ENCODE measurements at places on chromosomes 16 and 17. TPM values are rescaled to one million over a fixed set of nuclear protein-coding genes. Genes with fewer than 3 reads are reported as not detected.

The CCL4L2 gene
- 5.2 TPM for total RNA-seq

- H3K4me3 ChIP-seq = no peak overlapping the region
- H3K27me3 ChIP-seq = no peaks in the 10 kb centered on the region
- no peak overlapping the region for H3K27ac ChIP-seq
- peaks cover 8% of the 10 kb centered on the region for H3K4me1 ChIP-seq
- no peaks in the 10 kb centered on the region for H3K36me3 ChIP-seq
Measured at GRCh38 chr16:65545413-65545956, 423.6 kb upstream of the CDH11 start.

DNA sequence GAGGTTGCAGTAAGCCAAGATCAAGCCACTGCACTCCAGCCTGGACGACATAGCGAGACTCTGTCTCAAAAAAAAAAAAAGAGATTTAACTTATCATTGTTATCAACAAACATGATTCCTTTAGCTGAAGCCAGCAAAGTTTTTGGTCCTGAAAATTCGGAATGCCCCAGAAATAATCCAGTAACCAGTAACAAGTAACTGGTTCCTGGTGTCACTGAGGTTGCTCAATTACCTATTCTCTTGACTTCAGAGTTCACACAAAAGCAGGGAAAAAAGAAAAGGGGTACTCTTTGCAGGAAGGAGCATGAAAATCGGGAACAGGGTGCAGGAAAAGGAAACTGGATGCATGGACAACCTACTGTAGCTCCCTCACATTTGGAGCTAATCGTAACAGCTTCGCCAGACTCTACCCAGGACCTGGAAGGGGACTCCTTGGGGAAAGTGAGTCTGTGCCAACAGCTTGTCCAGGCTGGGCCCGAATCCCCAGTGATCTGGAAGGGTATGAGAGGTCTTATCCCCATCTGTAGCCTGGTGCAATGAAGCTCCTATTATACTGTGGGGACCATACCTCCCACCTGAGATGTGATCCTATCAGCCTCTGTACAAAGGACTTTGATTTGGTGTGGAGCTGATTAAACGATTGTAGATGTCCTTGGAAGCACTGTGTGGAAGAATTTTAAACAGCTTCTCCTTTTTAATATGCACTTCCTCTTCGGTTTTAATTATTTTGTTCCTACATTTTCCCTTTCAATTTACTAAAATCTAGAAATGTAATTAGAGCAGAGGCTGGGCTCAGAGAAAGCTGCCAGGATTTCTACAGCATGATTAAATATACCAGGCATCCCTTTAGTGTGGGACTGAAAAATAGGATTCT, 3.4 kb upstream of the SPOP start:
- DNase-seq = no peak
- H3K27me3 ChIP-seq = no peaks in the 10 kb centered on the region
- H3K36me3 ChIP-seq = no peaks in the 10 kb centered on the region
- H3K4me3 ChIP-seq = no peak overlapping the region
- peaks cover 8% of the 10 kb centered on the region for H3K4me1 ChIP-seq

The ACBD4 gene
- 18.9 TPM for total RNA-seq

- H3K4me3 ChIP-seq = no peak overlapping the region
- no peak for DNase-seq
- no peaks in the 10 kb centered on the region for H3K27me3 ChIP-seq
- H3K27ac ChIP-seq = no peak overlapping the region
- H3K36me3 ChIP-seq = no peaks in the 10 kb centered on the region
Measured at GRCh38 chr17:36861531-36861930, 75.7 kb upstream of the LHX1 start.

The ITGA2B gene
- total RNA-seq = 2.0 TPM

GRCh38 chr17:55386796-55387332, 34.8 kb downstream of the MMD start:
- no peak for DNase-seq
- H3K4me1 ChIP-seq = no peaks in the 10 kb centered on the region
- no peaks in the 10 kb centered on the region for H3K27me3 ChIP-seq
- H3K4me3 ChIP-seq = no peak overlapping the region
- H3K36me3 ChIP-seq = no peaks in the 10 kb centered on the region

GRCh38 chr17:2386400-2387085, 14.3 kb downstream of the MNT start:
- H3K4me3 ChIP-seq = no peak overlapping the region
- H3K27ac ChIP-seq = no peak overlapping the region
- no peaks in the 10 kb centered on the region for H3K27me3 ChIP-seq
- H3K36me3 ChIP-seq = no peaks in the 10 kb centered on the region
- no peak for DNase-seq
- H3K4me1 ChIP-seq = peaks cover 35% of the 10 kb centered on the region

DNA sequence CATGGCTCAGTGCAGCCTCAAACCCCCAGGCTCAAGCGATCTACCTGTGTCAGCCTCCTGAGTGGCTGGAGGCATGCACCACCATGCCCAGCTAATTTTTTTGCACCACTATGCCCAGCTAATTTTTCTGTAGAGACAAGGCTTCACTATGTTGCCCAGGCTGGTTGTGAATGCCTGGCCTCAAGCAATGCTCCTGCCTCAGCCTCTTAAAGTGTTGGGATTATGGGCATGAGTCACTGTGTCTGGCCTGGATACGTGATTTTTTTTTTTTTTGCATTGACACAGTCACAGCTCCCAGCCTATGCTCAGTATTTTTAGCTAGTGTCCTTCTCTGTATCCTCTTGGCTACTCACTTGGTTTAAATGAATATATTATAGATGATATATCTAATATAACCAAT, 377.0 kb upstream of the TNRC6C start:
- H3K27me3 ChIP-seq = no peaks in the 10 kb centered on the region
- DNase-seq = no peak
- H3K27ac ChIP-seq = no peak overlapping the region
- H3K36me3 ChIP-seq = no peaks in the 10 kb centered on the region
- H3K4me3 ChIP-seq = no peak overlapping the region

The PRAC2 gene
- not detected for total RNA-seq

- peaks cover 38% of the 10 kb centered on the region for H3K36me3 ChIP-seq
- no peak overlapping the region for H3K4me3 ChIP-seq
- no peaks in the 10 kb centered on the region for H3K27me3 ChIP-seq
Measured at GRCh38 chr17:7003745-7004144, 7.9 kb downstream of the ALOX12 start.

GRCh38 chr16:50268352-50268751, 2.0 kb downstream of the ADCY7 start:
- no peak for DNase-seq
- no peak overlapping the region for H3K27ac ChIP-seq
- H3K27me3 ChIP-seq = no peaks in the 10 kb centered on the region
- H3K4me1 ChIP-seq = peaks cover 24% of the 10 kb centered on the region

The TOM1L1 gene
- total RNA-seq = 17.7 TPM

DNA sequence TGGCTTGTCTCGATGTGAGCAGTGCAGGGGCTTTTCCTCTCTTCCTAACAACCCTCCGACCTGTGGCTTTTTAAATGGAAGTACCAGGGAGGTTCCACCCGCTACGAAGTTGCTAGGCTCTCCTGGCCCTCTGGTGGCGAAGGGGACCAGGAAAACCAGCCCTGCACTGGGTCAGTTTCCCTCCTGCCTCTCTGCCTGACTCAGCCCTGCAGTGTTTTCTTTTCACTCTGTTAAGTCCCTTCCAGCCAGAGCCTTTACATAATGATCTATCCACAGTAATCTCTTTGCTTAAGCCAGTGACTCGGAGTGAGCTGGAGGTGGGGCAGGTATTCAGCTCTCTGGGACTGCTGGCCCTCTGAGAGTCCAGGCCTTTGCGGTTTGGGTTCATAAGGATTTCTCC, 331.3 kb upstream of the EEF2KMT start:
- no peak overlapping the region for H3K27ac ChIP-seq
- no peaks in the 10 kb centered on the region for H3K36me3 ChIP-seq
- H3K27me3 ChIP-seq = no peaks in the 10 kb centered on the region
- no peak for DNase-seq
- no peaks in the 10 kb centered on the region for H3K4me1 ChIP-seq

DNA sequence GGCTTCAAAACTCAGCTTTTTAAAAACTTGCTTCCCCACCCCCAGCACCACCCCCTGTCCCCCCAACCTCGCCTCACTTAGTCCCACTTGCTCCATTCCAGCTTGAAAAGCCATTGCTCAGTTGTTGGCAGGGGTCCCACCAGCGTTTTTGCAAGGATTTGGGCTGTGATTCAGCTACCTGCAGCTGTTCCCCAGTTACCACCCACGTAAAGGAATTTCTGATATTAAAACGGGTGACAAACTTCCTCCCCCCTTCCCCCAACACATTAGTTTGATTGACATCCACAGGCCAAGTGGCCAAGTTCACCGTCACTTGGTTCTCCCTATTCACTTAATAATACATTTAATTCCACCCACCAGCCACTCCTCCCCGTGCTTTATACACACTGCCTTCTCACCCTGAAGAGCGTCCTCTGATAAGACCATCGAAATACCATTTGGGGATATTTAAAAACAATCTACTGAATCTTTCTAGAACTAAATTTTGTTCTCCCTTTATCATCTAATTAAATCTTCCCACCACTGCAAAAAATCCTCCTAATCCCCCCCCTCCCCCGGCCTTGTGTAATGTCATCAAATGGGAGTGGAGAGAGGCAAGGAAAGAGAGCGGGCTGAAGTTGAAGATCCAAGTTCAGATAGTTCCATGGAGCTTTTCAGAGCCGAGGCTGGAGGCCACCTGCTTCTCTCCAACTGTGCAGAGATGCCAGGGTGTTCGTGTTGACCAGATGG, 55.1 kb downstream of the SOX9 start:
- H3K4me1 ChIP-seq = no peaks in the 10 kb centered on the region
- no peaks in the 10 kb centered on the region for H3K36me3 ChIP-seq
- H3K4me3 ChIP-seq = no peak overlapping the region
- no peak overlapping the region for H3K27ac ChIP-seq
- H3K27me3 ChIP-seq = no peaks in the 10 kb centered on the region
- DNase-seq = no peak

- no peaks in the 10 kb centered on the region for H3K36me3 ChIP-seq
- no peak for DNase-seq
- no peak overlapping the region for H3K27ac ChIP-seq
- no peaks in the 10 kb centered on the region for H3K4me1 ChIP-seq
- H3K27me3 ChIP-seq = no peaks in the 10 kb centered on the region
Measured at GRCh38 chr16:87002717-87003413, 314.3 kb downstream of the C16orf95 start.

DNA sequence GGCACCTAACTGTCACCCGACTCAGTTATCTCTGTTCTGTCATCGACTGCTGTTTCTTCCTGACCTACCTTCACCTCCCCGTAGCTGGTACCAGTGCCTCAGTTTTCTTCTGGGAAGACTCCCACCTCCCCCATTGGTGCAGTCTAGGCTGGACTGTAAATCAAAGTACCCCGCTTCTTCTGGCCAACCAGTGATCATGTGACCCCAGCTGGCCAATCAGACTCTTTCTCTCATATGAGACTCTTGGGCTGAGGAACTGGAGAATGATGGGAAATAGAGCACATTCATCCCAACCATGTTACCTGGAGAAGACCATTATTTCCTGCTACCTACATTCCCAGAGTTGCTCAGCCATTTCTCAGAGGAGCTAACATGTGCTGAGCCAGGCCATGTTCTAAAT, 20.6 kb upstream of the LONP2 start:
- H3K27ac ChIP-seq = no peak overlapping the region
- H3K4me3 ChIP-seq = no peak overlapping the region
- DNase-seq = no peak
- no peaks in the 10 kb centered on the region for H3K27me3 ChIP-seq

The SMURF2 gene
- 19.9 TPM for total RNA-seq

GRCh38 chr17:76700270-76700616, 10.5 kb downstream of the MXRA7 start:
- no peaks in the 10 kb centered on the region for H3K27me3 ChIP-seq
- no peaks in the 10 kb centered on the region for H3K36me3 ChIP-seq
- peak overlapping the region; percentile 68 for H3K27ac ChIP-seq
- no peak for DNase-seq
- peak overlapping the region; percentile 23 for H3K4me3 ChIP-seq

DNA sequence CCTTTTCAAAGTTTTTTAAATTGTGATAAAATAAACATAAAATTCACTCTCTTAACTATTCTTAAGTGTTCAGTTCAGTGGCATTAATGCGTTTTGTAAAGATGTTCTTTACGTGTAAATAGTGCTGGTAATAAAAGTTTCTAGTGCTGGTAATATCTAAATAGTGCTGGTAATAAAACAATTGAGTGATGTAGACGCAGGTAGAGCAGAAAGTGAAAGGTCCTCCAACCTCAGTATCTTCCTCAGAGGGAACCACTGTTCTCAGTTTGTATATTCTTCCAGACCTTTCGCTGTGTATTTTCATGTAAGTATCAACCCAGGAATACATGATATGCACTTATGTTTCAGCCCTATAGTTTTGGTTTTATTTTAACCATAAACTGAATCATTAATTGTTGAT, 53.1 kb downstream of the CLEC16A start:
- DNase-seq = no peak
- H3K27ac ChIP-seq = no peak overlapping the region
- H3K4me1 ChIP-seq = no peaks in the 10 kb centered on the region
- no peaks in the 10 kb centered on the region for H3K27me3 ChIP-seq
- H3K36me3 ChIP-seq = peaks cover 28% of the 10 kb centered on the region
- no peak overlapping the region for H3K4me3 ChIP-seq

DNA sequence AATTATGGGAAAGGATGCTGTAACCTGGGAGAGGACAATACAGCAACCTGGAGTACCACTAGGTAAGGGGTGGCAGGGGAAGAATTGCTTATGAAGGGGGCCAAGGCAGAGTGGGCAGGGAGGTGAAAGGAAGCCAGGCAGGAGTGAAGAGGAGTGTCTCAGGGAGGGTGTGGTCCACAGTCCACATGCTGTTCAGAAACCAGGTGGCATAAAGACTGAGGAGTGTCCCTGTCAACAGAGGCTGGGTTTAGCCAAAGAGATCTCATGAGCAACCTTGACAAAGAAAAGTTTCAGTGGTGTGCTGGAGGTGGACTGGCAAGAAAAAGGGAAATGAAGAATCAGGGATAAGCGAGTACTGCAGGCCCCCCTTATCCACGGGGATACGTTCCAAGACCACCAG, 88.4 kb downstream of the SPACA3 start:
- no peak for DNase-seq
- no peaks in the 10 kb centered on the region for H3K4me1 ChIP-seq
- no peak overlapping the region for H3K4me3 ChIP-seq
- H3K36me3 ChIP-seq = no peaks in the 10 kb centered on the region
- H3K27me3 ChIP-seq = no peaks in the 10 kb centered on the region
- no peak overlapping the region for H3K27ac ChIP-seq

DNA sequence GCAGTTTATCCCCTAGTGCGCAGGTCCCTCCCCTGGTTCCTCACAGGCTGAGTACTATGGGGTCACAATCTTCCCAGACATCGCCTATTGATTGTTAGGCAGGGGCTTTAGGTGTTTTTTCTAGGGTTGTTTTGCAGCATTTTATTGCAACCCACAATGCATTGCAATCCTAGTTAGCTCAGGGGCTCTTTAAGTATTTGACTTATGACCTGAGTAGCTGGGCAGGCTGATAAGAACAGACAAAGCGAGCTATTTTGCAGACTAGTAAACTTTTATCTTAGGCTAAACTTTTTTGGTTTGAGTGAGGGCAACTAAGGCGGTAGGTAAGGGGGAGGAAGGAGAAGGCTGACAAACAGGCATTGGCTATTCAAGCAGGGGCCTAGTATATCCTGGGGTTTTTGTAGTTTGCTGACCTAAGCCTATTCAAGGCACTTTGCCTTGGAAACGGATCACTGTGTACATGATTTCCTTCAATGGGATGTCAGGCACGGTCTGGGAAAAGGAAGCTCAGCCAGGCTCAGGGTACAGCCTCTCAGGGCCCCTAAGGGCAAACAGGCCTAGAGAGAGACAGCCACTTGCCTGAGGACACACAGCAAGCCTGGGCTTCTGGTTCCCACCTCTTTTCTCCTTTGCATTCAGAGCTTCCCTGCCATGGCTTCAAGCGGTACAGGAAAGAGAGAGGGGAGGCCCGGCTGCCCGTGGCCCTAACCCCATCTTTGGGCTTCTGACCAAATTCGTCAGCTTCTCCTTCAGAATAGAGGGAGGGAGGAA, 6.4 kb downstream of the DRC7 start:
- H3K27ac ChIP-seq = no peak overlapping the region
- no peaks in the 10 kb centered on the region for H3K36me3 ChIP-seq
- H3K4me3 ChIP-seq = no peak overlapping the region
- H3K27me3 ChIP-seq = no peaks in the 10 kb centered on the region
- no peaks in the 10 kb centered on the region for H3K4me1 ChIP-seq

The CCDC144A gene
- 2.5 TPM for total RNA-seq
